ENCODE measurements at places on chromosomes 2 and 18. TPM values are rescaled to one million over a fixed set of nuclear protein-coding genes. Genes with fewer than 3 reads are reported as not detected.

ANO7 gene
- total RNA-seq = 2.1 TPM

- DNase-seq = no peak
Observed at GRCh38 chr2:72062336-72062735, 85.3 kb downstream of the CYP26B1 start.

GRCh38 chr2:43240766-43241150, 14.4 kb upstream of the ZFP36L2 start:
- no peak for DNase-seq

DNA sequence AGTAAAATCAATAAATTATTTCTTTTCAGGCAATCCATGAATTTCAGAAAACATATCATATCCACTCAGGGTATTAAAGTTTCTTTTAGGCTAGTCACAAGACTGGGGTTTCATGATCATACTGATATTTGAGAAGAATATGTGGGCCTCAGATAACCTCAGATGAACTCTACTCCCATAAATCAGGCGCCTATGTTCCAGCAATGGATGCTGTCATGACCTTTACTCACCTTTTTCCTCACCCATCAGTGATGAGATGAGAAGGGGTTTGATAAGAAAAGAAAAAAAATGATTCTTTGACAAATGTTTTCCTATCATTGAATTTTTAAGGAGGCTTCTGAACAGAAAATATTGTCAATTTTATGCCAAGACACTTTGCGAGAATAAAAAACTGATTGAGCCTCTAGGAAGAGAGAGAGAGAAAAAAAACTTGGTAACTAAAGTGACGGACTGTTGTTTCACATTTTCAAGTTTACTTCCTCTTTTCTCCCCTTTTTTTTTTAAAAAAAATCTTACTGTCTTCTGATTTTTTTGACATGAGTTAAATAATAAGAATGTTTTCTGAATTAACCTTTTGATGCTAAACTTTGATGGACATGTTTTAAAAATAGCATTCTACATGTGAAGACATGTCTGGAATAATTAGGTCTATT, 309.1 kb upstream of the MAP2 start:
- DNase-seq = no peak

DNA sequence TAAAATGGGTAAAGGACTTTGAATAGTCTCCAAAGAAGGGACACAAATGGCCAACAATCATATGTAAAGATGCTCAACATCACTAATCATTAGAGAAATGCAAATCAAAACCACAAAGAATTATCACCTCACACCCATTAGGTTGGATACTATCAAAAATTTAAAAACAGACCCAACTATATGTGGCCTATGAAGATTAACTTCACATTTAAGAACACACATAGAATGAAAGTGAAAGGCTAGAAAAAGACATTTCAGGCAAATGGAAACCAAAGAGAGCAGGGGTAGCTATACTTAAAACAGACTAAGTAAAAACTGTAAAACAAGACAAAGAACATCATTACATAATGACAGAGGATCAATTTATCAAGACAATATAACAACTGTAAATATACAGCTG, 53.5 kb upstream of the ASPRV1 start:
- DNase-seq = no peak

All from upper lobe of right lung (tissue), 1 donor.